ENCODE measurements at places on chromosomes 3 and 15. TPM values are rescaled to one million over a fixed set of nuclear protein-coding genes. Genes with fewer than 3 reads are reported as not detected.

DNA sequence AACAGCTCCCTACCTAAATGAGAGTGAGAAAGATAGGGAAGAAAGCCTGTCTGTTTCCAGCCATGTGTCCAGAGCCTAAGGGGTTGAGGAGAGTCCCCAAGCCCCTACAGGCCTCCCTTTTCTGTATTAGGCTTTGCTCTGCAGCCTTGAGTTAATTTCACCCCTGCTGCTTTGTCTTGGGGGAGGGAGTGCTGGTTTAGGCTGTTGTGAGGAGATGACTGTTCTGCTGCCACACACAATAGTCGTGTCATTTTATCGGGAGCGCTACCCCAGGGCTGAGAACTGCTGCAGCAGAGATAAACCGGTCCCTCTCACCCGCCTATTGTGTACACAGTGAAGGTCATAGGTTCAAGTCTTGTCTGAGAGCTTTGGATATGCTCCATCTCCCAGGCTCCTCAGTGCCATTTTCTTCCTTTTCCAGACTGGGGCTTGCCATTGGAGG, 1.4 kb downstream of the ZNF609 start:
- DNase-seq, result peak; percentile 13
- peak overlapping the region; percentile 94 for H3K27ac ChIP-seq
- no peaks in the 10 kb centered on the region for H3K36me3 ChIP-seq
- H3K4me3 ChIP-seq, result peak overlapping the region; percentile 95

DNA sequence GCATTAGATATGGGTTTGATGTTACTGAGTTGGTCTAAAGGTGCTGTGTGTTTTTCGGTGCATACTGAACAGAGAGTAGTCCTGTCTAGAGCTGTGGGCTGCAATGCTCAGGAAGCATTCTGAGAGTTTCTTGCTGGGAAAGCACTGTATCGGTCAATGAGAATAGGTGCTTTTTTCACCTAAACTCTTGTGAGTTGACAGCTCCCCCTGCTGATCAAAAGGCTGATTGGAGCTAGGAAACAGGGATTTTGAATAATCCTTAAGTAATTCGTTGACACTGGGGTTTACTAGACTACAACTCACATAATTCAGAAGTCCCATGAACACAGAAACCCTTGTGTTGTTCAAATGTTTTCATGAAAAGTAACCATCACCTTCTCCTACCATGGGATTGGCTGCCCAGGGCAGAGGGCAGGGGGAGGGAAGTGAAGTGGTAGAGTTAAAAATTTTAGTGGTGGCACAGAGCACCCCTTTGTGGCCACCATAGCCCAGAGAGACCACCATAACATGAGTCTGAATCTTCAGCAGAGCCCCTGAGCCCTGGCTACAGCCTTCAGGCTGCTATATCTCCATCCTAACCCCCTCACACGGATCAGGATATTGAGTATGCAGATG, 13.0 kb upstream of the MANF start:
- no peaks in the 10 kb centered on the region for H3K4me1 ChIP-seq
- peak; percentile 56 for DNase-seq
- H3K27ac ChIP-seq, result no peak overlapping the region
- H3K36me3 ChIP-seq, result no peaks in the 10 kb centered on the region
- no peaks in the 10 kb centered on the region for H3K27me3 ChIP-seq

Gene MUC4
- total RNA-seq, result 8.6 TPM

DNA sequence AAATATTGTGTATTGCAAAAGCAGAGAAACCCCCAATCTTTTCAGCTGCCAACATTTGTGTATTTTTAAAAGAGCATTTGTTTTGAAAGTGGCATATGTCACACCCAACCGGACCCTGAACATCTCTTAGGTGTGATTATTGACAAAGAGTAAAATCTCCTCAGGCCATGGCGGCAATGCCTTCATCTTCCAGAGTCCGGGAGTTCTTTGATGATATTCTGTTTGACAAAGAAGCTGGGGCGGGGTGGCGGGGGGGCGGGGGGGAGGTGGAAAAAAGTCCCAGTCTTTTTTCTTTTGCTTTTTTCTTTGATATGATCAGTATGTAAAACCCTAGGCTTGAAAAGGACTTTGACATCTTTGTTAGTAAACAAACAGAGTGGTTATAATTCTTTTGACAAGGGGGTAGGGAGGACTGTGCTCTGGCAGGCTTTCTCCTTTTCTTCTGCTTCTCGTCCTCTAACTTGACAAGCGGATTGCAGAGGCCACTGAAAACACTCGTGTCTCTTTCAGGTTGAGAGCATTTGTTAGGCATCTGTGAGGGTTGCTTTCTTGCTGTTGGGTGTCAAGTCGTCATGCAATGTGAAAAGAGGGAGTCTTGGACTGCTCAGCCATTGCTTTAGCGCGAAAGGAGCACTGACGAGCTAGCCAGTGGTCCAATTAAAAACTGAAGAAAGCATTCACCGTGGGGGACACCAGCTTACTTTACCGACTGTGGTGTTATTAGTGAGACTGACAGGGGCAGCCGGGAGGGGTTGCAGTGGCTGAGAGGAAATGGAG, 243.2 kb downstream of the NSUN3 start:
- H3K27ac ChIP-seq, result no peak overlapping the region
- DNase-seq, result no peak
- no peak overlapping the region for H3K4me3 ChIP-seq

DNA sequence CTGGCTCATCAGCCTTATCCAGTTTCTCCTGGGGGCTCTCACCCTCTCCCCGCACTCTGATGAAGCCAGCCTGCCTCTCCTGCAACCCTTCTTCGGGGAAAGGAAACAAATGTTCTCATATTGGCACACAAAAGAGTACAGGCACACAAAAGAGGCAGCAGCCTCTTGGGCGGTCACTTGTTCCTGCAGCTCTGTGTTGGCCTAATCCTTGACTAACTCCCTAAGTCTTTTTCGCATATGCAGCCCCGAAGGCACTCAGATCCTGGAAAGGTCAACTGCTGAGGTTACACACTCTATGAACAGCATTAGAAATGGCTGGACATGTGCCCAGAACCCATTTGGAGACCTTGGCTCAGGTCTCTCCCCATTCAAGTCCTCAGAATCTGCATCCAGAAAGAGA, 7.4 kb upstream of the CAMP start:
- no peak for DNase-seq
- peak overlapping the region; percentile 39 for H3K27ac ChIP-seq
- no peaks in the 10 kb centered on the region for H3K27me3 ChIP-seq
- no peak overlapping the region for H3K4me3 ChIP-seq

Gene GRK7
- total RNA-seq, result not detected

GRCh38 chr15:63231706-63232105, 42.3 kb downstream of the RAB8B start:
- no peaks in the 10 kb centered on the region for H3K27me3 ChIP-seq
- no peak overlapping the region for H3K4me3 ChIP-seq

Gene PIERCE2
- 4.0 TPM for total RNA-seq

Data from prostate gland (tissue), 2 donors.